Retina (tissue), 1 donor: ENCODE measurements at places on chromosomes 2 and 18.

DNA sequence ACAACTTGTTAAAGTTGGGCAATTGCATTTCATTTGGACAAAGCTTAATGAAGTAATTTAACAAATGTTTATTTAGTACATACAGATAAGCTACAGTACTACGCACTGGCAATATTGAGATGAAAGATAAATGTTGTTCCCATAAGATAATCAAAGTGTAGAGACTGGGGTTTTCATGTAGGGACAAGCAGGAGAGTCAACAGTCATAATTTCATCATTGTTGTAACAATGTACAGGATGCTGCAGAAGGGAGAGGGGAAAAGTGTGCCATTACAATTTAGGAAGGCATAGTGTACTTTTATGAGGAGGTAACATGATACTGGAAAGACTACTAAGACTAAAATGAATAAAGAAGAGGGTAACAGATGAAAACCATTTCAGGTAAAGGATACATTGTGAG lies 441.6 kb downstream of the ERBB4 start:
- DNase-seq, result no peak

- DNase-seq, result no peak
These were observed 155.6 kb upstream of the LYPD1 start for GRCh38 chr2:132825601-132826000.

GRCh38 chr2:225038231-225038523 lies 4.1 kb downstream of the DOCK10 start:
- no peak for DNase-seq

DNA sequence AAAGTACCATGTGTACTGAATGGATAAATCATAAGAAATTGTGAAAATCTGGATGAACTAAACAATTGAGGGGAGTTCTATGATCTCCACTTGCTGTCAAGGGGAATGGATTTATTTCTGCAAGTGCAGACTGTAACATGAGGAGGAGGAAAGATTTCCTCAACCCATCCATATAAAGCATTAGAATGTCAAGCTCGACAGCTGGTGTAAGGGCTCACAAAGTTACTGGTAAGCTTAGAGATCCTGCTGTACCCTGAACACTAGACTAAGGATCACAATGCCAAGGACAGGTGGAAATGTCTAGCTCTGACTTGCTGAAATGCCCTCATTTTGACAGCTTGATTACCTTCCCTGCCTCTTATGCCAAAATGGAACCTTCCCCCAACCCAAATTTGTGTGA lies 125.3 kb downstream of the TCF4 start:
- no peak for DNase-seq
